ENCODE measurements at places on chromosomes 3 and 15.
A peak's percentile ranks its signal among the peaks of the same experiment; 100 is the strongest.

DNA sequence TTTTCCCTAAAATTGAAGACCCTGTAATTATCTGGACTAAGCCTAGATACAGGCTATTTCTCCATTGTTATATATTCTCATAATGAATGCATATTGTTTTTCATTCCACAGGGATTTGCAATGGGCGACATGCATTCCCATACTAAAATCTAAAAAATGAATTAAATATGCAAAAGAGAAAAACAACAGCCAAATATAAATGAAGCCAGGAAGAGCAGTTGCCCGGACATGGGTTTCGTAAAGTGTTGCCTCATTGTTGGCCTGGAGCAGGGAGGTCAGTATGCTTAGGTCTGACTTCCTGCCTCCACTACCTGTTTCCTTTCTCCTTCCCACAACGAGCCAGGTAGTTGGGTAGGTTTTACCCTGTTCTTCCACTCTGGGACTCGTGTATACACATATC is 27.1 kb upstream of the SLCO3A1 start:
- no peak for DNase-seq

GRCh38 chr3:58055314-58055713 is 47.1 kb downstream of the FLNB start:
- no peak for DNase-seq

DNA sequence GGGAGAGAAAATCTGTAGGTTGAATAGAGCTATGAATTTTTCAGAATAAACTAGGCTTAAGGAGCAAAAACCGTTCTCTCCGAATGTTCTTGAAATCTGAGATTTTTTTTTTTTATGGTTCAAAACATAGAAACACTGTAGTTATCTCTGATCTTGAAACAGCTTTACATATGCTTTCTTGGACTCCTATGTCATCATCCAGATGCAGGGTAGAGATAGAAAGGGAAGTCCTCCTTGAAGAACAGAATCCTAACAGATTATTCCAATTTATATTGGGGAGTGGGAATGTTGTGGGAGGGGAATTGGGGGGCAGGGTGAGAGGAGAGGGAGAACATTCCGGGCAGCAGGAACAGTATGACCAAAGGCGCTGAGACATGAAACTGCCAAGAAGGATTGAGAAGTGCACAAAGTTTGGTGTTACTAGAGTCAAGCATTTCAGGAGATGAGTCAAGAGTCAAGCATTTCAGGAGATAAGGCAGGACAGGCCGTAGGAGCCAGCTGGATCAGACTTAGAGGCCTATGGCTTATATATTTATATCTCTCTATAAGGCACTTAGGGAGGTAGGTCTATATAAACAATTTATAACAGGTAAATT is 21.9 kb upstream of the ST3GAL6 start:
- peak; percentile 43 for DNase-seq

- DNase-seq, result no peak
Measured at GRCh38 chr3:54176106-54176505, 53.8 kb downstream of the CACNA2D3 start.

- no peak for DNase-seq
Measured at GRCh38 chr15:48266024-48266689, 60.1 kb downstream of the SLC12A1 start.

- peak; percentile 41 for DNase-seq
Measured at GRCh38 chr3:130692455-130692854, 54.2 kb downstream of the PIK3R4 start.

- DNase-seq, result no peak
Measured at GRCh38 chr3:133246773-133247172, 153.1 kb upstream of the BFSP2 start.
